ENCODE measurements at places on chromosomes 6 and 20. TPM values are rescaled to one million over a fixed set of nuclear protein-coding genes. Genes with fewer than 3 reads are reported as not detected.

- no peak for DNase-seq
- no peak overlapping the region for H3K27ac ChIP-seq
- no peaks in the 10 kb centered on the region for H3K27me3 ChIP-seq
- H3K4me3 ChIP-seq: no peak overlapping the region
- H3K4me1 ChIP-seq: peaks cover 2% of the 10 kb centered on the region
These were observed 56.2 kb downstream of the TMEM242 start for GRCh38 chr6:157267109-157267611.

DNA sequence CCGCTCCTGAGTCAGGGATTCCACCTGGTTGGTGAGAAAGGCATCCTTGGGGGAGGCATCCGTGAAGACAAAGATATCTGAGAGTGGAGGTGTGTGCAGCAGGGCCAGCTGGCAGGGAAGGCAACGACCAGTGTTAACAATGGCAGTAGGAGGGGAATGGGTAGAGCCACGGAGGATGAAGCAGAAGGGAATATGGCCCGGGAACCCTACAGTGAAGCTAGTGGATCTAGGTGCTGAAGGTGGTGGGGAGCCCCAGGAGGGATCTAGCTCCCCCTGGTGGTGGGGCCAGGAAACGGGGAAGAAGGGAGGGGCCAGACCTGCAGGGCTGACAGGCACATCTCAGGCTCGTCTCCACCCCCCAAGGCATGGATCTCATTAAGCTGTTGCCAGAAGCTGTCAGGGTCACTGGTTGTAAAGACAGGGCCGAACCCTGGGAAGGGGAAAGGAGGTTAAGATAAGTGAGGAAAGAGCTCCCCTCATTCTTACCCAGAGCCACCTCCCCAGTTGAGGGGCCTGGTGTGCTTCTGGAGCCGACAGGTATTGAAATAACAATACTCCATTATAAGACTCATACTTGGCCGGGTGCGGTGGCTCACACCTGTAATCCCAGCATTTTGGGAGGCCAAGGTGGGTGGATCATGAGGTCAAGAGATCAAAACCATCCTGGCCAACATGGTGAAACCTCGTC, 7.3 kb downstream of the VWA7 start:
- H3K27me3 ChIP-seq: no peaks in the 10 kb centered on the region
- H3K27ac ChIP-seq: no peak overlapping the region
- no peaks in the 10 kb centered on the region for H3K36me3 ChIP-seq

GRCh38 chr6:14622085-14622484, 504.5 kb downstream of the CD83 start:
- no peaks in the 10 kb centered on the region for H3K36me3 ChIP-seq
- DNase-seq: no peak
- H3K4me3 ChIP-seq: no peak overlapping the region
- no peaks in the 10 kb centered on the region for H3K27me3 ChIP-seq
- H3K27ac ChIP-seq: no peak overlapping the region

- DNase-seq: no peak
- no peaks in the 10 kb centered on the region for H3K4me1 ChIP-seq
- H3K27me3 ChIP-seq: peaks cover 4% of the 10 kb centered on the region
- no peak overlapping the region for H3K4me3 ChIP-seq
- H3K36me3 ChIP-seq: no peaks in the 10 kb centered on the region
These were observed 44.9 kb downstream of the NRN1 start for GRCh38 chr6:5961836-5962235.

GRCh38 chr20:24360531-24360930, 108.9 kb upstream of the SYNDIG1 start:
- no peak overlapping the region for H3K27ac ChIP-seq
- no peaks in the 10 kb centered on the region for H3K36me3 ChIP-seq
- H3K27me3 ChIP-seq: no peaks in the 10 kb centered on the region
- no peaks in the 10 kb centered on the region for H3K4me1 ChIP-seq
- H3K4me3 ChIP-seq: no peak overlapping the region

GRCh38 chr20:33602826-33603590, 59.1 kb upstream of the C20orf144 start:
- H3K27ac ChIP-seq: no peak overlapping the region
- no peak for DNase-seq
- no peaks in the 10 kb centered on the region for H3K4me1 ChIP-seq
- H3K27me3 ChIP-seq: no peaks in the 10 kb centered on the region
- 0 out of 2 replicates have a peak, but pooled peaks cover 3% of the 10 kb centered on the region for H3K36me3 ChIP-seq
- H3K4me3 ChIP-seq: no peak overlapping the region

DNA sequence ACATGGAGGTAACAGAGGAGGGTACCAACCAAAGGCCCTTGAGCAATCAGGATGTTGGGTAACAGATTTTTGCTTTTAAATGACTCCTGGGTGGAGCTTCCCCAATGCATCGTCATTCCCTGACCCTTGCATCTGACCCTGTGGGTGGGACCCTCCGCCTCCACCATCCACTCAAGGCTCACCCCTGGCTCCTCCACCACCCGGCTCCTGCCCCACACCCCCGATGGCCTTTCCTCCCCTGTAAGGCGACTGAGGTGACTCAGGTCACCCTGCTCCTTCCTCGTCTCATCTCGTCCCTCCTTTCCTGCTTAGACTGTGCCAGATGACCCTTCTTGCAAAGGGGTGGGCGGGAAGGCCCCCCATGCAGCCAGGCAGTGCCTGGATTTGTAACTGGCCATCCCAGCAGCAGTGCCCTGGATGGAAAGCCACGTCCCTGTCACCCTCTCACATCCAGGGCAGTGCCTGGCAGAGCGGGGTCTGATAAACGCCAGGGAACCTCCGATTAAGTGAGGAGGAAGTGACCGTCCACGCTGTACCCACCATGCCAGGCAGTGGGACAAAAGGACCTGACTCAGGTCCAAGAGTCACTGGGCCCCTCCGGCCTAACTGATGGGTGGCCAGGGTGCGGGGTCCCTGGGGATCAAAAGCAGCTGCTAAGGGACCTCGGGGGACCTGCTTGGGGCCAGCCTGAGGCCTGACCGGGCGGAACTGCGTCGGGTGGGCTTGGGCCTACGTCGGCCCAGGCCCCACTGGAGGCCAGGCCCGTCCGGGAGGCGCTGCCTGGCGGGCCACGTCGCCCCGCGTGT, 624 bp upstream of the NPEPL1 start:
- no peaks in the 10 kb centered on the region for H3K36me3 ChIP-seq
- no peak overlapping the region for H3K4me3 ChIP-seq
- H3K4me1 ChIP-seq: peaks cover 8% of the 10 kb centered on the region
- H3K27ac ChIP-seq: peak overlapping the region; percentile 73

- H3K4me3 ChIP-seq: no peak overlapping the region
- H3K36me3 ChIP-seq: no peaks in the 10 kb centered on the region
- no peak for DNase-seq
- H3K27ac ChIP-seq: no peak overlapping the region
- no peaks in the 10 kb centered on the region for H3K4me1 ChIP-seq
- H3K27me3 ChIP-seq: no peaks in the 10 kb centered on the region
These were observed 56.0 kb downstream of the PRDM13 start for GRCh38 chr6:99662616-99663015.

DNA sequence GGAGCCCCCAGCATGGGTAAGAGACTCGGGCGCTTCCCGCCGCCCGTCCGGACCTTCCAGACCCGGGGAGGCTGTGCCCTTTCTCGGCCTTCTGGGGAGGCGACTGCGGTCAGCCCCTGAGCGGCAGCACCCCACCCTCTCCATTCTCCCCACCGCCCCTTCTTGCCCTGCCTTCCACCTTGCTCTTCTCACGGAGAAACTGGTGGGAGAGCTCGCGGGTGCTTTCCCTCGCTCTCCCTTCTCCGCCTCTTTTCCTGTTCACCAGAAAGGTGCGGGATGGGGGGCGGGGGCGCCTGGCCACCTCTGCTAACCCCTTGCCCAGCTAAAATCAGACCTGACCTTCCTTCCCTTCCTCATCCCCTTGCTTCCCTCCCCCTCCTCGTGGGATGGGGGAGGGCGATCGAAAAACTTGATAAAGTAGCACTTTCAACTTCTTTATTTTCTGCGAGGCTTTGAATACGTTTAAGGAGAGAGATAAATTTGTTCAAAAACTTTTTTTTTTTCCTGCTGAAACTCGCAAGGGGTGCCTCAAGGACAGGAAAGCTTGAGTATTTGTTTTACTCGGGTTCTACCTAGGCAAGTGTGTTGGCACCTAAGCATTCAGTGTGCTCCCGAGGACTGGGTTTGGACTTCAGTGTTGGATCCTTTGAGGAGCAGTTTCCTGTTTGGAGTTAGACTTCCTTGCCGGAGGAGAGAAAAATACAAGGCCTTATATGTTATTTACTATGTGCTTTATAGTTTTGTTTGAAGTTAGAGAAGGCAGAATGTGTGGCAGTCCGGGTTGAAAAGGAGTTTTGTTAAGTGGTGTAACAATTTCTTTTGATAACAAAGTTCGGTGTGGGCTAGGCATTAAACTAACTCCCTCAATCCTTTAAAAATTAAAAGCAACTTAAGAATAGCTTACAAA, 897 bp downstream of the CD2AP start:
- H3K27ac ChIP-seq: peak overlapping the region; percentile 92
- no peaks in the 10 kb centered on the region for H3K27me3 ChIP-seq
- H3K4me3 ChIP-seq: peak overlapping the region; percentile 99
- H3K36me3 ChIP-seq: peaks cover 7% of the 10 kb centered on the region

DNA sequence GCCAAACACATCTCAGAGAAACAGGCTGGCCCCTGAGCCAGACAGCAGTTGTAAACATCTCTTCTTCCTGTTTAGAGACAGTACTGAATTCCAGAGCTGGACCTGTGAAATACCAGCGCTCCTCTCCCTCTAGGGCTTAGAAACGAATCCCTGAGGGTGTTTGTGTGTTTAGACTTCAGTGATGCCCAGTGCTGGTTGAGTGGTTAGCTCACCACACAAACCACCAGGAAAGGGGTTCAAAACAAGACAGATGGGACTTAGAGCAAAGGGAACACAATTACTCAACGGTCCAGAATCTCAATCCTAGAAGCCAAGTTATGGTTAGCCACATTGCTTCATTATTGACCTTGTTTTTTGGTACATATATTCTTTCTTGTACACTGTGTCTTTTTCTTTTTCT, 108.7 kb upstream of the TMEM170B start:
- no peaks in the 10 kb centered on the region for H3K27me3 ChIP-seq
- no peaks in the 10 kb centered on the region for H3K36me3 ChIP-seq
- no peak overlapping the region for H3K27ac ChIP-seq
- no peaks in the 10 kb centered on the region for H3K4me1 ChIP-seq

- H3K36me3 ChIP-seq: no peaks in the 10 kb centered on the region
- H3K27ac ChIP-seq: no peak overlapping the region
- DNase-seq: no peak
- H3K27me3 ChIP-seq: no peaks in the 10 kb centered on the region
- no peak overlapping the region for H3K4me3 ChIP-seq
These were observed 432.8 kb downstream of the CD83 start for GRCh38 chr6:14550410-14550809.

DNA sequence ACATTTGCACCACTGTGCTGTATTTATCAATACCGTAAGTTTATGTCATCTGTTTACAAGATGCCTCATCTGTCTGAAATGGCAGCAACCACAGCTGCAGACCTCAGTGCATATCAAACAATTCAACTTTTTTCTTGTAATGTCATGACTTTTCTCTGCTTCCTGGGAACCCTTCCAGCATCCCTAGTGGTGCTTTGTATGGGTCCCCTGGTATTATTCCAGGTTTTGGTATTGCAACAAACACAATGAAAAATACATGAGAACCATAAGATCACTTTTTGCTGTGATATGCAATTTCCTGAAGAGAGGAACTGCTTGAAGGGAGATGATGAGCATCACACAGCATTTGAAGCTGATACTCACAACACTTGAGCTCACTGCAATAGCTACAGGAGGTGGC, 12.0 kb upstream of the TXNDC5 start:
- no peaks in the 10 kb centered on the region for H3K27me3 ChIP-seq
- DNase-seq: no peak
- H3K27ac ChIP-seq: no peak overlapping the region
- H3K36me3 ChIP-seq: no peaks in the 10 kb centered on the region

DNA sequence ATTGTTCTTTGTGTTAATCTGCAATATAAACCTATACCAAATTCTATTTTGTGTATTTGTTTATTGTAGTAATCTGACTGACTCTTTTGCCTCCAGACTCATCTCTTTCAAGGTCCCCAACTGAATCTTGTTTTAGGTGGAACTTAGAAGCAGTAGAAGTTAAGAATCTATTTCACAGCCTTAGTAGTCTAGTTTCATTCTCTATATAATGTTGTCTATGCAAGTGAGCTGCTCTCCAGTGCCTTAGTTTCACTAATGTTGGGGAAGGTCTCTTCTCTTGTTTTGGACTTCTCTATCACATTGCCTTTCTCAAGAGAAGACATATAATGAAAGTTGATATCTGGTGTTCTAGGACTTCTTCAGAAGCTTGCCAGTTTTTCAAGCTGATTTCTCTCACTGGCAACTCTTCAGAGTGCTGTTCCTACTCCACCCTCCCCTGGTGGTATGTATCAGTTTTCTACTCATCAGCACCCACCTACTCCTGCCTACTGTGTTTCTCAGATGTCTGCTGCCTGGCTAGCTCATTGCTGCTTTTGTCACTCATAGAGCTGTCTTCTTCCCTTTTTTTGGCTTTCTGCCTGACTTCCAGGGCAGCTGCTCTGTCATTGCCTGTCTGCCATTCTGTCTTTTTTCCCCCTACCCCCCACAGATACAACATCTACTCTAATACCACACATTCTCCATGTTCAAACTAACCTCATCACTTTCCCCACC, 82.1 kb downstream of the PTPRA start:
- H3K27me3 ChIP-seq: no peaks in the 10 kb centered on the region

- no peak overlapping the region for H3K27ac ChIP-seq
- H3K4me1 ChIP-seq: no peaks in the 10 kb centered on the region
- DNase-seq: no peak
- H3K27me3 ChIP-seq: no peaks in the 10 kb centered on the region
- no peaks in the 10 kb centered on the region for H3K36me3 ChIP-seq
These were observed 50.7 kb upstream of the UTRN start for GRCh38 chr6:144234399-144234798.

DNA sequence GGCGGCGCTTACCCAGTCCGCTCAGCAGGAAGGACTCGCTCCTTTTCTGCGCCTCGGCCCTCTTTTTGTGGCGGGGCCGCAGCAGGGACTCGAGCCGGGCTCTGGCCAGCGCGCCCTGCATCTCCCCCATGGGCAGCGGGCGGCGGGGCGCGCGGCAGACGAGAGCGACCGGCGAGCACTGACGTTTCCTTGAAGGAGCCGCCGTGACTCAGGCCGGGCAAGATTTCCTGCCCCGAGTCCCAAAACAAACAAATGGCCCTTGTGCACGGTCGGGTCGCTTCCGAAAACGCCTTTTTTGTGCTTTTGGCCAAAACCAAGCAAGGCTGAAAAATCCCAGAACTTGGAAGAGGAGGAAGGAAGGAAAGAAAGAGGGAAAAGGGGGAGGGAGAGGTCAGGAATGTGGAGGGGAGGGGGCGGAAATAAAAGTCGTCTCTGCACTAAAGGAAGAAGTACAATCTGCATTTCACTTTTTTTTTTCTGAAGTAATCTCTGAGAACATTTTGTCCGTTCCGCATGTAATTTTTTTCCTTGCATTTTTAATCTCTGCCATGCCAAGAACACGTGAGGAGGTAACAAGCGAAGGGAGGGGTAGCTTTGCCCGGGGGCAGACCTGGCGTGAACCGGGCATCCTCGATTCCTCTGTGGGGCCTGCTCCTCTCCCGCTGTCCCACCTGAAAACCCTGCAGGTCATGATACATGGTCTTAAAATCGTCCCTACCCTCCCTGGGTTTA, 123.3 kb upstream of the SLC2A12 start:
- H3K4me1 ChIP-seq: peaks cover 16% of the 10 kb centered on the region
- no peak overlapping the region for H3K27ac ChIP-seq
- DNase-seq: no peak
- H3K4me3 ChIP-seq: peak overlapping the region; percentile 69

- no peaks in the 10 kb centered on the region for H3K36me3 ChIP-seq
- H3K27me3 ChIP-seq: no peaks in the 10 kb centered on the region
- peaks cover 53% of the 10 kb centered on the region for H3K4me1 ChIP-seq
- peak overlapping the region; percentile 45 for H3K27ac ChIP-seq
These were observed 19.0 kb upstream of the TLDC2 start for GRCh38 chr20:36856691-36857635.

SLC4A11 gene
- total RNA-seq: 144 TPM

SLC44A4 gene
- total RNA-seq: 2.7 TPM

PHACTR1 gene
- 0.05 TPM for total RNA-seq

GLP1R gene
- total RNA-seq: not detected

TBXT gene
- total RNA-seq: not detected

Measured in Panc1 (cell line).